GM18507 (cell line): ENCODE measurements at places on chromosomes 2 and 18.

GRCh38 chr2:216829533-216829932, 30.3 kb downstream of the TNP1 start:
- DNase-seq = no peak

GRCh38 chr2:235842941-235843340, 325.2 kb downstream of the GBX2 start:
- no peak for DNase-seq

DNA sequence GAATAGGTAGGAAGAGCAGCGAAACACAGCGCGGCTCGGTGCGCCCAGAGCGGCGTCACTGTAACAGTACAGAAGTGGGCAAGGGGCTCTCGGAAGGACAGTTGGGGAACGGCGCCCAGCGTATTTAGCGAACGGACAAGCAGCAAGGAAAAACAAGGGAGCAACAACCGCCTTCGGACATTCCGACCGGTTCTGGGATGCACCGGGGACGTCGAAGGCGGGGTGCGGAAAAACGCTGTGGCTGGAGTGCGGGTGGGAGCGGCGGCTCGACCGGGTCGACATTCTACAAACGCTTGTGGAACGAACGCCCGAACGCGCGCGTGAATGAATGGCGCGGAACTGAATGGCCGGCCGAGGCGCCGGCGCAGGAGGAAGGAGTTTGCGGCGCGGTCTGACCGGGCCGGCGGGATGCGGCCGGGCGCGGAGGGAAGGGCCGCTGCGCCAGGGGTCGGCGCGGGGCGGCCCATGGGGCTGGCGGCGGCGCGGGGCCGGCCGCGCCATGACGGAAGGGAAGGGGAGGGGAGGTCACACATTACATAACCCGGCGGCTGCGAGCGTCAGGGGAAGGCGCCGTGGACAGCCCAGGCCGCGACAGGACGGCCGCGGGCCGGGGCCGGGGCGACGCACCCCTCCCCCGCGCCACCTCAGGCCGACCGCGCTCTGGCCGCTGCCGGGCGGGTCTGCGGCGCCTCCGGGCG, 605 bp downstream of the REV1 start:
- DNase-seq = peak; percentile 39

DNA sequence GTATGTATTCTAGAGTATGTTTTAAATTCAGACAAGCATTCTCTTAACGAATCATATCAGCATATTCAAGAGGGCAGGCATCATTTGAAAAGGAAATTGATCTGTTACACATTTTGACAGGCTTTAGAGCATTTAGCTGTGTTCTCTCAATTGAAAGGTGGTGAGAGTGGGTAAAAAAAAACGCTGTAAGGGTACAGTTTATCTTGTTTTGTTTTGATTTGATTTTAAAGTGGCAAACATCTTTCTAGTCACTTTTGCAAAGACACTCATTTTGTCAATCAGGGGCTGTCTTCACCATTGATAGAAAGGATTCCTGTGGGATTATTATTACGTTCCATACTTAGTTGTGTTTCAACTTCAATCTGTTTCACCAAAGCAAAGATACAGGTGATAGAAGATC, 2.2 kb downstream of the CDH19 start:
- DNase-seq = no peak

DNA sequence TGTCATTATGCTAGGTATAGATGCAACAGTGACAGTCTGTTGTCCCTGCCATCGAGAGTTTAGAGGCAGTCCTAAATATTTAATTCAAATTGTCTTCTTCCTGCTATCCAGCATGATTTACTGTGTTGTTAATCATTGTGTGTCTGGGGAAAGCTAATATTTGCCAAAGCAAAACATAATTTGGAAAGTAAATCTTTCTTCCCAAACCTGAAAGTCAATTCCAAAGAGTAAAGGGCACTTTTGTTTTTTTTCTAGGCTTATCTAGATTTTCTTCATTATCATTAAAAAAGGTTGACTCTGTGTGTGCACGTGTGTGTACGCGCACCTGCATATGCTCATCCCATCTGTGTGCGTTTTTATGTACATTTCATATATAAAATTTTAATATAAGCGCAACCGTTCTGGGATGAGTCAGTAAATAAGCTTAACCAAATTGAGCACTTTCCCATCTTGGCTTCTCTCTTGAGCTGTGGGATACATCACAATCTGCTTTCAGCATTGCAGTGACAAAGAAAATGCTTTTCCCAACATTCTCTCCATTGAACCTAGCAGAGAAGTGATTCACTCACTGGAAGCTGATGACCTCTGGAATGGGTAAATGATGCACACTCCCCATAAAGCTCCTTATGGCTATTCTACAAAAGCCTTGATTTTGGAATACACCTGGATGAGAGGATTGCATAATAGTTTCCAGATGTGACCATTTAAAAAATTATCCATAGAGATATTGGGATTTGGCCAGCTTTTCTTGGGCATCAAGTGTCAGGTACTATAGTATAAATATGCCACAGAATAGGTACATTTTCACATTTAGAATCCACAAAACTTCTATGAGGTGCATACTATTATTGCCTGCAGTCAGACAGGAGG, 488.4 kb downstream of the ADCYAP1 start:
- no peak for DNase-seq

- DNase-seq = no peak
Measured at GRCh38 chr2:158211502-158211901, 109.8 kb downstream of the UPP2 start.
